ENCODE measurements at places on chromosomes 7 and 10. TPM values are rescaled to one million over a fixed set of nuclear protein-coding genes. Genes with fewer than 3 reads are reported as not detected.

Gene ARMS2
- not detected for total RNA-seq

Gene CTAGE4
- 0.46 TPM for total RNA-seq

Gene MALSU1
- total RNA-seq, result 54.6 TPM

Gene CUBN
- total RNA-seq, result under 0.01 TPM

Gene CRHR2
- total RNA-seq, result not detected

Gene ASIC3
- total RNA-seq, result 1.8 TPM

Gene CFAP46
- 2.4 TPM for total RNA-seq
